ENCODE measurements at places on chromosomes 1 and 21. TPM values are rescaled to one million over a fixed set of nuclear protein-coding genes. Genes with fewer than 3 reads are reported as not detected.

DNA sequence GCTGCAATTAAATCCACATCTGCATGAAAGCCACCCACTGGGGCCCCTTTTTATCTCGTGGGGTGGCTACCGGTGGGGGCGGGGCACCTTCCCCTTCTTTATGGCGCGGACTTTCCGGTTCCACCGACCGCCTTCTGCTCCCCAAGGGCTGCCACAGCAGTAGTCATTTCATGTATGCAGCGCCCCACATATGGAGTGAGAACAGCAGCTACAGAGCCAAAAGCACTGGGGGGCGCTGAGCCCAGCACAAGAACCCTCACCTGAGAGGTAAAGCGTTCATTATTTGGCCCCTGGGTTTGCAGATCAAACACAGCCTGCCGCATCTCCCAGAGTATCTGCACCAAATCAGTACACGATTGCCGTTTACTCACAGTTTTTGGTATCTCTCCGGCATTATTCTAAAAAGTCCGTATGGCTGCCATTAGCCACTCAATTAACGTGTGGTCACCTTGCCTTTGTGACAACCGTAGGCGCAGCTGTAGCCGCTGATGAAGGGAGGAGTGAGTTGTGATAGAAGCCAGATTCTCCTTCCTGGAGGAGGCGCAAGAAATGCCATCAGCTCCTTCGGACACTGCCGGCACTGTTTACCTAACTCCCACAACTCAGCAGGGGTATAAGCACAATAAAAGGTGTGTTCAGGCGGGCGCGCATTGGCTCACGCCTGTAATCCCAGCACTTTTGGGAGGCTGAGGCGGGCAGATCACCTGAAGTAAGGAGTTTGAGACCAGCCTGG, 30.4 kb upstream of the CR2 start:
- no peaks in the 10 kb centered on the region for H3K27me3 ChIP-seq
- H3K36me3 ChIP-seq, result no peaks in the 10 kb centered on the region
- H3K4me1 ChIP-seq, result no peaks in the 10 kb centered on the region
- H3K4me3 ChIP-seq, result no peak overlapping the region
- no peak overlapping the region for H3K27ac ChIP-seq

DNA sequence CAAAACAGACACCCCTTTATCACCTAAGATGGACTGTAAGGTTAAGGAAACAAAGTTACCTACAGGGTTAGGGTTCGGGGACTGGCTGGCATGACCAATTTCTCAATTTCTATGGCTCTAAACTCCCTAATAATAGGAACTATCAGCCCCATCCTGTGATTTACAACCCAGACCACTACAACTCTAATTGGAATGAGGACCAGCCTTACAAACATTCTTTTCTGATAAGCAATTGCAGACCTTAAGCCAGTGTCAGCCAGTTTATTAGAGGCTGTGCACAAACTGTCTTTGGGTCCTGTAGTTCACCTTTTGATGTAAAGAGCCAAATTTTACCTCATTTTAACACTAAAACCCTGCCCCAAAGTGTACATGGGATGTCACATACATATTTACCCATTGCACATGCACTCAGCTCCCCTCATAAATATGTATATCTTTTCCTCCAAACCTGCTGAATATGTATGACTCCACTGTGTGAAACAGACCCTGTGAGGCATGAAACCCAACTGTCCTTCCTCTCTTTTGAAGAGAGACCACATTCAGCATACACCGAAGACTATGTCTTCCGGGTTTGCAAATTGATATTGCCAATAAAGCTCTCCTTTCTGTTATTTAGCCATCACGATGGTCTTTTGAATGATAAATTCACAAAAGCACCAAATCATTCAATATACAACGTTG, 7.3 kb upstream of the APP start:
- H3K4me3 ChIP-seq, result no peak overlapping the region
- H3K27me3 ChIP-seq, result peaks cover 3% of the 10 kb centered on the region
- no peak for DNase-seq
- H3K36me3 ChIP-seq, result no peaks in the 10 kb centered on the region

DNA sequence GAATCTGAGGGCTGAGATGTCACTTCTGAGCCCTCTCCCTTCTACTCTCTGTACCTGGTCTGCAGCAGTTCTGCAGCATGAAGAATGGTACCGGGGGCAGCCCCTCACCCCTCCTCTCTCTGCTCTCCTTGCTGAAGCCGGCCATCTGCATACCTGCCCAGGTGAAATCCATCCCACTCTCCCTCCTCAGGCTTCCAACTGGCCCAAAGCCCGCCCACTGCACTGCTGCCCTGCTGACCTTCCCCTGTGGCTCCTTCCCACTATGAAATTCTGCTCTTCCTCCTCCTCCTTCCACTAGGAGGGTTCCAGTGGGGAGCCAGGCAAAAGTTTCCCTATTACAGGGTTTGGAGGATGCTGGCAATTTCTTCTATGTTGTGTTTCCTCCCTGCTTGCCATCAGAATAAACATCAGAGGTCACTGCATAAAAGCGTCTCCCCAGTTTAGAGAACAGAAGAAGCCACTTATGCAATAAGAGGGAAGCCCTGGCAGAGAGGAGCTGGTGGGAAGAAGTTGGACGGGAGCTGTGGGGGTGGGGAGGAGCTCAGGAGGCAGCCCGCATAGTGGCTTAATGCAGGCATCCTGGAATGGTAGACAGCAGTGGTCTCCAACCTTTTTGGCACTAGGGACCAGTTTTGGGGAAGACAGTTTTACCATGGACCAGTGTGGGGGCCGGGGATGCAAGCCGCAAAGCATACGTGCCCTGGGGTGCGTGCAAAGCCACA, 30.3 kb downstream of the TMCO4 start:
- H3K4me1 ChIP-seq, result no peaks in the 10 kb centered on the region
- DNase-seq, result no peak
- H3K4me3 ChIP-seq, result no peak overlapping the region

DNA sequence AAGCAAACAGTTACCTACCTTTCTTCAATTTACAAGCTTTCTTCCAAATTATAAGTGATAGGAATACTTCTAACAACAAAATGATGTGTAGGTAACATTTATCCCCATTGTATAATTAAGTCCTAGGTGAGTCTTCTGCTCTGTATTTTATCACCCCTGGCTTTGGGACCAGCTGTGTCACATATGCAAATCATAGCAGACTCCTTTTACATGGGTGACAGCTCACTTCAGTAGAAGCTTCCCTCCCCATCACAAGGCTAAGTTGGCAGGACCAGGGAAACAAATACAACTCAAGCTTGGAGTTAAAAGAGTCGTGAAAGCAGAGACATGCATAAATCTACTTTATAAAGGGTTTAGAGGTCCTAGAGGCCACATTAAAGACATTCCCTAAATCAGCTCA, 121.1 kb upstream of the RUNX1 start:
- no peak overlapping the region for H3K27ac ChIP-seq
- H3K36me3 ChIP-seq, result no peaks in the 10 kb centered on the region
- H3K27me3 ChIP-seq, result no peaks in the 10 kb centered on the region

The CFHR5 gene
- not detected for total RNA-seq

The SIK1 gene
- total RNA-seq, result 8.4 TPM

GRCh38 chr1:1121611-1122077, 5.8 kb upstream of the C1orf159 start:
- peak overlapping the region; percentile 21 for H3K4me3 ChIP-seq
- H3K36me3 ChIP-seq, result no peaks in the 10 kb centered on the region
- peaks cover 14% of the 10 kb centered on the region for H3K4me1 ChIP-seq
- H3K27ac ChIP-seq, result no peak overlapping the region
- no peaks in the 10 kb centered on the region for H3K27me3 ChIP-seq

- H3K36me3 ChIP-seq, result no peaks in the 10 kb centered on the region
- no peak for DNase-seq
- H3K4me3 ChIP-seq, result no peak within 1 kb of the TSS
These were observed at the start of gene C1orf141 for GRCh38 chr1:67134695-67135094. C1orf141 (minus strand) TSS chr1:67134970; CDS start chr1:67127240, 7,730 bp downstream.

DNA sequence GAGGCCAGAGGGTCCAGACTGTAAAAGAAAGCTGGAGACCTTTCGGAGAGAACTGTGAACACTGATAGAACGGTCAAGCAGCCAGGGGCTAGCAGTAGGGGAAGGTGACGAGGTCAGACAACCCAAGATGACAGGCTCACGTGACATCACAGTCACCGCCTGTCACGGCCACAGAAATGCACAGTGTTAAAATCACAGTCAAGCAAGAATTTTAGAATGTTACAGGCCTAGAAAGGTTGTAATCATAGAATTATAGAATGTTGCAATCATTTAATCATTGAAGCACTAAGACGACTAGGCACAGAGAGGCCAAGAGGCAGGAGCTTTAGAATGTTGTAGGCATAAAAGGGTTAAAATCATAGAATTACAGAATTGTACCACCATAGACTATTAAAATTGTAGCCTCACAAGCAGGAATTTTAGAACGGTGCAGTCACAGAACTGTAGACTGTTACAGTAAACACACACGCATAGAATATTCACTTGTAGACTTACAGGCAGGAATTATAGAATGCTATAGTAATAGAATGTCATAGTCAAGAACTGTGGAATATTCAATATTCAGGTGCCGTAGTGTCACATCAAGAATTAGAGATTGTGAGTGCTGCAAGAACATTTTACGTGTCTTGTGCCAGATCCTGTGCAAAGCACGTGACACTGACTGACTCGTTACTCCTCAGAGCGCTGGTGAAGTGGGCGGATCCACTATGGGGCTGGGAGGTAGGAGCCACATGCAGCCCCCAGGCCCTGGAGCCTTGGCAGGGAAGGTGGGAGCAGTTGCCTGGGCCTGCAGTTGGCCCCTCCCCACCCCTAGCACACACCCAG, 118.1 kb downstream of the EPHB2 start:
- H3K4me3 ChIP-seq, result no peak overlapping the region
- H3K27me3 ChIP-seq, result no peaks in the 10 kb centered on the region
- DNase-seq, result no peak
- H3K4me1 ChIP-seq, result no peaks in the 10 kb centered on the region
- no peaks in the 10 kb centered on the region for H3K36me3 ChIP-seq

- H3K27me3 ChIP-seq, result no peaks in the 10 kb centered on the region
- H3K36me3 ChIP-seq, result no peaks in the 10 kb centered on the region
- no peak overlapping the region for H3K27ac ChIP-seq
- DNase-seq, result no peak
- no peak overlapping the region for H3K4me3 ChIP-seq
- no peaks in the 10 kb centered on the region for H3K4me1 ChIP-seq
These were observed 41.4 kb upstream of the TSPEAR start for GRCh38 chr21:44752671-44753235.

The CDC7 gene
- 3.5 TPM for total RNA-seq

- DNase-seq, result no peak
- peak overlapping the region; percentile 12 for H3K27ac ChIP-seq
- H3K27me3 ChIP-seq, result no peaks in the 10 kb centered on the region
- H3K4me1 ChIP-seq, result no peaks in the 10 kb centered on the region
- no peak overlapping the region for H3K4me3 ChIP-seq
- H3K36me3 ChIP-seq, result no peaks in the 10 kb centered on the region
These were observed 17.2 kb upstream of the SPEN start for GRCh38 chr1:15830258-15830657.

- no peaks in the 10 kb centered on the region for H3K27me3 ChIP-seq
- no peak overlapping the region for H3K27ac ChIP-seq
- no peak for DNase-seq
- no peak overlapping the region for H3K4me3 ChIP-seq
- no peaks in the 10 kb centered on the region for H3K36me3 ChIP-seq
- no peaks in the 10 kb centered on the region for H3K4me1 ChIP-seq
These were observed 47.6 kb upstream of the DMRTB1 start for GRCh38 chr1:53411541-53412152.

- no peaks in the 10 kb centered on the region for H3K4me1 ChIP-seq
- DNase-seq, result no peak
- no peak overlapping the region for H3K4me3 ChIP-seq
- H3K27ac ChIP-seq, result no peak overlapping the region
- no peaks in the 10 kb centered on the region for H3K27me3 ChIP-seq
These were observed 63.2 kb downstream of the CD58 start for GRCh38 chr1:116507631-116508030.

The VPS72 gene
- total RNA-seq, result 38.8 TPM

The ANKRD45 gene
- total RNA-seq, result 0.49 TPM

- DNase-seq, result no peak
- H3K36me3 ChIP-seq, result no peaks in the 10 kb centered on the region
- H3K4me3 ChIP-seq, result no peak overlapping the region
- no peak overlapping the region for H3K27ac ChIP-seq
These were observed 5.2 kb upstream of the OXCT2 start for GRCh38 chr1:39776400-39776713.

GRCh38 chr1:167791281-167792187, 69.8 kb downstream of the MPZL1 start:
- no peaks in the 10 kb centered on the region for H3K4me1 ChIP-seq
- no peak overlapping the region for H3K4me3 ChIP-seq
- no peak overlapping the region for H3K27ac ChIP-seq
- no peaks in the 10 kb centered on the region for H3K36me3 ChIP-seq
- peak; percentile 40 for DNase-seq

The EXTL1 gene
- total RNA-seq, result 0.05 TPM

DNA sequence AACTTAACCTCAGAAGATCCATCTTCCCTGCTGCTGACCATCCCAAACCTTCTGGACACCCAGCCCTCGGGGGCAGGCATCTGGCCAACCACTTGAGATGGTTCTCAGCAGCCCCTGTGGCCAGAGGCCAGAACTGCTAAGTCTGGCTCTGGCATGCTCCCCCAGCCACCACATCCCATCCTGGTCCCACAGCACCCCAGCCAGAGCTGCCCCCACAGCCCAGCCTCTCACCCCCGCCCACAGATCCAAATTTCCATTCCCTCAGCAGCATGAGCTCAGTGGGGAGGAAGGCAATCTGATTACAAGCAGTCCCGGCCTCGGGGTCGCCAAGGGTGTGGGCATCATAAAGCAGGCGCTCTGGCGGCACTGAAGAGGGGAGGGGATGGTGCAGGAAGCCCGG, 45.6 kb downstream of the GLIS1 start:
- no peaks in the 10 kb centered on the region for H3K27me3 ChIP-seq
- H3K36me3 ChIP-seq, result no peaks in the 10 kb centered on the region
- no peaks in the 10 kb centered on the region for H3K4me1 ChIP-seq
- DNase-seq, result no peak
- H3K27ac ChIP-seq, result no peak overlapping the region

- H3K4me3 ChIP-seq, result no peak overlapping the region
- H3K27me3 ChIP-seq, result no peaks in the 10 kb centered on the region
- no peaks in the 10 kb centered on the region for H3K36me3 ChIP-seq
- no peak for DNase-seq
- no peak overlapping the region for H3K27ac ChIP-seq
These were observed 17.5 kb downstream of the GTF2B start for GRCh38 chr1:88873737-88874349.

- no peaks in the 10 kb centered on the region for H3K4me1 ChIP-seq
- no peaks in the 10 kb centered on the region for H3K27me3 ChIP-seq
- DNase-seq, result no peak
- H3K4me3 ChIP-seq, result no peak overlapping the region
- H3K36me3 ChIP-seq, result no peaks in the 10 kb centered on the region
These were observed 35.6 kb downstream of the LYST start for GRCh38 chr1:235831148-235831547.

All from colonic mucosa (tissue), 4 donors.